GM04503 (cell line): ENCODE measurements at places on chromosomes 7 and 10.

- DNase-seq, result no peak
Measured at GRCh38 chr7:85154282-85154937, 32.4 kb downstream of the SEMA3D start.

DNA sequence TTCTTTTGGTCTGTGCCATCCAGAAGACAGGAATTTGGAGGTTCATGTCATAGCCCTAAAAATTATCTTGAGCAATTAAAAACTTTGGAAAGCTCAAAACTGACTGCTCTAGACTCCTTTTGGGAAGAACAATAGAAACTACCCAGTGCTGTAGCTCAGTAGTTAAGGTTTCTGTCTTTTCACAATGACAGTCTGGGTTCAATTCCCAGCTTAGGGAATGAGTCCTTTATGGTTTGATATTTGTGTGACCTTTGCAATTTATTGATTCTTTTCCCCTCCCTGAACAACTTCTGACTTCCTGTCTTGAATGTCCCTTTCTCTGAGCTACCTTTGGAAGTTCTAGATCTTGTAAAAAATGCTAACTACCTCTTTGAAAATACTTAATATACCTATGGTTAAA lies 603.3 kb upstream of the IGFBP3 start:
- DNase-seq, result peak; percentile 22

GRCh38 chr10:77159538-77160110 lies 478.0 kb downstream of the KCNMA1 start:
- DNase-seq, result no peak

DNA sequence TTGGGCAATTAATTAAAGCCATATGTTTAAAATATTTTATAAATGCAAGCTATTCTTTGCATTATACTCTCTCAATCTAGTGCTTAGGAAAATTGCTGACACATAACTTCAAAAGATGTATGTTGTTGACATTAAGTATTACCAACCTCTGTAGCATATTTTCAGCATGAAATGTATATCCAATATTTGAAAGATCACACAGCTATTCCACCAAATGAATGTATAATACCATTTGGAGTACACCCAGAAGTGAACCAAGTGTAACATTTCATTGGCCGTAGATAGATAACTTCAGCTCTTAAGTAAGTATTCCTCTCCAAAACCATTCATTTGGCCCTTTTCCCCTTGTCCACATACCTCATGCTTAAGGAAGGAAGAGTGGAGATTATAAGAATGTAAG lies 104.6 kb downstream of the HECTD2 start:
- no peak for DNase-seq

DNA sequence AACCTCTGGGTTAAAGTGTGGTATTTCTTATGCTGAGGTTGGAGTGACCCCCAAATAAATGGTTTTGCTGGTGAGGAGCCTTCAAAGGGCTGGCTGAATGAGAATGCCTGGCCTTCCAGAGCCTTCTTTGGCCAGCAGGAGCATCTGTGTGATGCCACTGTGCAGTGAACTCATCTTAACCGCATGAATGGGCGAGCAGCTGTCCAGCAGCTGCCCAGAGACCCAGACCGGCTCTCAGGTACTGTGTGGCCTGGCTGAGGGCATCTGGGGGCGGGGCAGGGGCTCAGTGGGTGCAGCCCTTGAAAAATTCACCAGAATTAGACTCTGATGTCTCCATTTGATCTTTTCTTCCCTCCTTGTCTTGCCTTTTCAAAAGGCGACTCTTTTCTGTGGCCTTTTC lies 59.0 kb downstream of the SYPL1 start:
- DNase-seq, result no peak

DNA sequence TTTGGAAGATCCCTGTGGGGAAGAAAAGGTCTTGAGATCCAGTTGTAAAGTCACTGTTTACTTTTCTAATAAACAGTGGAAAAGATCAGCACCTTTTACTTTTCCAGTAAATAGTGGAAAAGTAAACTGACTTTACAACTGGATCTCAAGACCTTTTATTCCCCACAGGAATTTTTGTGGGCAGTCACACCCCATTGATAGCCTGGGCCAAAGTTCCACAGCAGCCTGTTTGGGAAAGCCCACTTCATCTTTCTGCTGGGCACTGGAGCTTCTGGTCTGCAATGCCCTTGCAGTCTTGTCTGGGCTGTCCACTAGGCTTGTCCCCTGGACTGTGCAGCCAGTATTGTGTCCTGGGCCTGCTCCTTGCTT lies 50.2 kb downstream of the ADCY1 start:
- no peak for DNase-seq

DNA sequence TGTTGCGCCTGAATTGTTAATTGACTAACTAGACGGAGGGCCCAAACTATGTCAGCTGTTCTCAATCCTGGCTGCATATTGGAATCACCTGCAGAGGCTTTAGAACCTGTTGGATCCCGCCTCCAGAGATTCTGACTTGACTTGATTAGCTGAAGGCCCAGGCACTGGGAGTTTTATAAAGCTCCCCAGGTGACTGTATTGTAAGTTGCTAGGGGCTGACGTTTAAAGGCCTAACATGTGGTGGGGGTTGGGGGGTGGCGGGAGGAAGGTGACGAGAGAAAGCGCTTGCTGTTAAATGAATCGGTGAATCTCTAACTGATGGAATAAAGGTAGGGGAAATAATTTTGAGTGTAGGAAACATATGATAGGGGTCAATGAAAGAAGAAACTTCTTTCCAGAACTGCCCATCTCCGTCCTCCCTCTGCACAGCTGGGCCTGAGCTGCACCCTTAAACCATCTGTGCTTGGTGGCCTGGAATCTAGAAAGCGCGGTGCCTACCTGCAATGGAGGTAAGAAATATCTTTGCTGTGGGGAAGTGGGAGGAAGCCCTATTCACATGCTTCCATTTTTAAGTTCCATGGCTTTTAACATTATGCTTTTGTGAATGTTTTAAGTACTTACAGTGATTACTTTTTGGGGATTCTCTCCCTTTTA lies 225.0 kb upstream of the FAM3C start:
- no peak for DNase-seq

DNA sequence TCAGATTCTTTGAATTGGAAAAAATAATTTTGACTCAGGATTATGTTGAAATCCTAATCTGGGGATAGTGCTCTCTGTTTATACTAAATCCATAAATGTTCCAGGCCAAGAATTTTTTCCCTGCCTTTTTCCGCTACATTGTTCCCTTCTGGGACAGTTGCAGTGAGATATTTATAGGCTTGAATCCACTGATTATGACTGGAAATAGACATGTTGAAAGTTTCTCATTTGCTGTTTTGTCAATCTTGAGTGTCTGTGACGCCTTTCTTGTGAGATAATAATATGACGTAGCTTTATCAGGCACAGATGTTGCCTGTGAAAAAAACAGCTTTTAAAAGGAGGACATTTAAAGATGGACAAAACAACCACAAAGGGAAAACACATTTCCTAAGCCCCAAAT lies 155.9 kb downstream of the ARID5B start:
- no peak for DNase-seq

GRCh38 chr10:66102756-66103155 lies 823.1 kb upstream of the LRRTM3 start:
- DNase-seq, result no peak

DNA sequence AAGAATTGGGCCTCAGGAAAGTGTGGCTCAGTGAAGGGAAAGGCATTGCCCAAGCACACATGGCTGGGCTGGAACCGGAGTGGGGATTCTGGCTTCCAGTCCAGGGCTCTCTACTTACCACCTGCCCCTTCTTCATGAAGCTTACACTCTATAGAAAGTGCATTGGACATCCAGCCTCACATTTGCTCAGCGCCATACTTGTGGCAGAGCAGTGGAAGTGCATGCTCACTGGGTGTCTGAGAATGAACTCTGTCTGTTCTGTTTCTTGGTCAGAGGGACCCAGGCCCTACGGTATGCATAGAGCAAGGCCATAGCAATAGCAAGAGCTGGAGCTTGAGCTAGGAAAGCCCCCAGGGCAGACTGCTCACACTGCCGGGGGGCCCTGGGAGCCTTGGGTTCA lies 1253.5 kb downstream of the TYW1 start:
- DNase-seq, result no peak

DNA sequence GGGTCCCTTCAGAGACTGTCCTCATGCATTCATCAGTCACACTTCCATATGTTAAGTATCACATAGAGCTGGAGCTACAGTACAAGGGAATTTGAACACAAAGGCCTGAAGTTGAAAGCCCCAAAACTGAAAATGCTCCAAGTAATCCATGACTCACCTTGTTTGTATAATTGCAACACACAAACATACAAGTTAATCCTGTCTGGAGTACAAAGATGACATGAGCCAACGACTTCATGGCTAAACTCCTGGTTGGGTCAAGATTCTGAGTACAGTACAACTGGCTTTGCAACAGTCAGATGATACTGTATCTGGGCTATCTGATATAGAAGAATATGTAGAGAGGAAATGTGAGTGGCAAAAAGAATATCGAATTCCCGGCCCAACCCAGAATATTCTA lies 73.1 kb upstream of the AASS start:
- no peak for DNase-seq

DNA sequence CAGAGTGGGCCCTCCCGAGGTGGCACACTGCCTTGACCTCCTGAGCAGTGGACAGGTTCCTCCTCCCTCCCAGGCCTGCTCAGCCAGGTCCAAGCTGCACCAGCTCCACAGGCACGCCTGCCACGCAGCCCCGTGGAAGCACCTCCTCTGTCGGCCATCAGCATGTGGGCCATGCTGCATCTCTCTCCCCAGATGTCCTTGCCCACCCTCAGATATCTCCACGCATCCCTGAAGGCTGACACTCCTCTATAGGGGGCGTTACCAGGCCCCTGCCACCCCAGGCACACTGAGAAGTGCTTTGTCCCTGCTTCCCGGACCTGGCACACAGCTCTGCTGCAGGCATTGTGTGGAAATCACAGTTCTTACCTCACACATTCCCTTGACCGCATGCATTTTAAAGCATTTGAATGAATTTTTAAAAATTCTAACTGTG lies 598.5 kb downstream of the SDK1 start:
- no peak for DNase-seq

DNA sequence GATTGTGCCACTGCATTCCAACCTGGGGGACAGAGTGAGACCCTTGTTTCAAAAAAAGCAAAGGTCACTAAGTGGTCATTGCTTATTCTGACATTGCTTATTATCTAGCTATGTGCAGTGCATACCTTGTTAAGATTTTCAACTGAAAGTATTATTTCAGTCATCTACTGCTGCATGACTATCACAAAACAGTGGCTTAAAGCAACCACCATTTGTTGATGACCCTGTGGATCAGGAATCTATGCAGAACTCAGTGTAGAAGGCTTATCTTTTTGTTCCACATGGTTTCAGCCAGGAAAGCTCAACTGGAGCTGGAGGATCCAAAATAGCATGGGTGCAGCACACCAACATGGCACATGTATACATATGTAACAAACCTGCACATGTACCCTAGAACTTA lies 23.1 kb downstream of the THNSL1 start:
- DNase-seq, result no peak

GRCh38 chr10:79111427-79111826 lies 42.7 kb downstream of the ZMIZ1 start:
- DNase-seq, result no peak

GRCh38 chr10:90917238-90917967 lies 3.5 kb downstream of the ANKRD1 start:
- no peak for DNase-seq

DNA sequence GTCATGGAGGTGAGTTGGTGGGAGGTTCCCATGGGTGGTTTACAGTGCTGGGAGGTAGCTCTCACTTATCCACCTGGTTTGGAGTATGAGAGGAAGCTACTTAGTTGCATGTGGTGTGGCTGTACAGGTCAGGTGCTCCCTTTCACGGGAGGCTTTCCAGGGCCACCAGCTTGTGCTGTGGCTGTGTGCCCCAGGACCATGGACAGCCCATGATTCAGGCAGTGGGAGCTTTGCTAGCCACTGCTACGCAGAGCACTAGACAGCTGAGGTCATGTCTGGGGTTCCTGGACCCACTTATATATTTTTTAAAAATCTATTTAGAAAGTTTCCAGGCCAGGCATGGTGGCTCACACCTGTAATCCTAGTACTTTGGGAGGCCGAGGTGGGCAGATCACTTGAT lies 42.5 kb upstream of the KCNMA1 start:
- DNase-seq, result no peak

DNA sequence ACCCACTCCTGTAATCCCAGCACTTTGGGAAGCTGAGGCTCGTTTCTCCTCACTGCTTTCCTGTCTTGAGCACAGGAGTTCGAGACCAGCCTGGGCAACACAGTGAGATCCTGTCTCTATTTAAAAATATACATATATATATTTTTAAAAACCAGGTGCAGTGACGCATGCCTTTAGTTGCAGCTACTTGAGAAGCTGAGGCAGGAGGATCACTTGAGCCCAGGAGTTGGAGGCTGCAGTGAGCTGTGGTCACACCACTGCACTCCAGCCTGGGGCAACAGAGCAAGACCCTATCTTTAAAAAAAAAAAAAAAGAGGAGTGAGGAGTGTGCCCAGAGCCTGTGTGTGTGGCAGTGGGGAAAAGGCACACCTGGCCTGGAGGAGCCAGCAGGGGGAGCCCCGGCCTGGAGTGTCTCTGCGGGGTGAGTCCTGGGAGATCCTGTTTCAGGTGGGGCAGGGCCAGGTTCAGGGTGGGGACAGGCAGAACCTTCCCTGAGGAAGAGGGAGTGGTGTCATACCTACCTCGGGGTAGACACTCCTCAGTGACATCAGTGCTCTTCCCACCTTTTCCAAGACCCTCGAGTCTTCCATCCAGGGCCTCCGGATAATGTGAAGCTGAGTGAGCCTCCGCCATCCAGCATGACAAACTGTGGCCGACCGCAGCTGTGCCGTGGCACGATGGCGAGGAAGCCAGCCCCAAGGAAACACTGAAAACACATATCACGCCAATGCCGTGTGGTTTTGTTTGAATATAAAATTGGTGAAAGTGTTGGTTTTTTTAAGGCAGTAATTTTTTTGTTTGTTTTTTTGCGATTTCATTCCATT lies 9.0 kb upstream of the ARPC1B start:
- DNase-seq, result no peak

DNA sequence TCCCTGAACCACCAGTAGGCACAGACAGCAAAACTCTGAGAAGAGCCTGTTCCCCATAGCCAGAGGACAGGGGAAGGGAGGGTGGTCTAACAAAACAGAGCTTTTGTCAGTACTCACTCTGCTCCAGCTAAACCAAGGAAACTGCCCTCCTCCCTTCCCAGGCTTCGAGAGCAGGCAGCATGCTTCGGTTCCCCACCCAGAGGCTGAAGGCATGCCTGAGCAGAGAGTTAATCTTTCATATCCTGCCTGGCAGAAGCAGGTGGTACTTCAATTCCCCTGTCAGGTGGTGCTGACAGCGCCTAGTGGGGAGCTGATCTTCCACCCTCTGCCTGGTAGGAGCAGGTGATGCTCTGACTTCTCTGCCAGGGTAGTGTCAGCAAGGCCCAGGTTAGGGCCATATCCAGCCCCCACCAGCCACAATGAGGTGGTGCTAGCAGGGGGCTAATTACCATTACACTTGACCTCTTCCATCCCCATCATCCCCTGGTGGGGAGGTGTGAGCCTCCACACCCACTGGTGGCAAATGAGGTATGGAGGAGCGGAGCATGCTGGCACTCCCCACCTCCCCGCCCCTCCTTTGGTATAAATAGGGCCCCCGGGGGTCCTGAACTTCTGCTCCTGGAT lies 35.1 kb downstream of the SDK1 start:
- DNase-seq, result no peak
